Activated T-helper 1 cell treated with anti-CD3 and anti-CD28 coated beads, Interleukin-12 subunit alpha, Interleukin-12 subunit beta, Interleukin-2, Interleukin-4 antibody, amounts not matched to agents 30 ng/mL and 10 ng/mL and 1 ng/mL, durations not matched to agents 14 hours and 24 hours and 36 hours (primary cell): ENCODE measurements at places on chromosomes 6 and 20.

DNA sequence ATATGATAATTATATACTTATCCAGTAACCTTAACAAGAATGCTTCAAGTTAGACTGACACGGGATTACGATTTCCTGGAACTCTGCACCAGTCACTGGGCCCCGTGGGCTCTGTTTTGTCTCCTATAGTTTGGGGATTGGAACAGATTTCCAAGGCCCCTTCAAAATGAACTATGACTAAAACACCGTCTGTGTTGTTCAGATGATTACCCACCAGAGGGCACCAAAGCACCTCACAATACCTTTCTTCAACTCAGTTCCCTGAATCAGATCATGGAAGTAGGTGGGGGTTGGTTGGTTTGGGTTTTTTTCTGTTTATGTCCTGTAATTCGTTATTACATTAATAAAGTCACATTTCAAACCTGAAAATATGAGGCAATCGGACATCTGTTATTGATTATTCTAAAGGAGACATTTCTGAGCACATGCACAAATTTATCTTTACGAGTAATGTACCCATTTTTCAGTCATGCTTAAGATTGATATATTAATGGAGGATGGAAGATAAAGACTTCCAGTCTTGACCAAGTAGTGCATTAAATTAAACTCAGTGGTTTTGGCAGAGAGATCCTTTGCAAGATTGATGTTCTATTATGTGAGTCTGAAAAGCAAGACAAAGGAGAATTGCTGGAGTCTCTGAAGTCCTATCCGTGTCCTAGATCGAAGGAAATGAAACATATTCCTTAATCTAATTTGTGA is 112.0 kb upstream of the COL21A1 start:
- no peak overlapping the region for H3K4me3 ChIP-seq
- H3K4me1 ChIP-seq = no peaks in the 10 kb centered on the region
- no peak overlapping the region for H3K27ac ChIP-seq

DNA sequence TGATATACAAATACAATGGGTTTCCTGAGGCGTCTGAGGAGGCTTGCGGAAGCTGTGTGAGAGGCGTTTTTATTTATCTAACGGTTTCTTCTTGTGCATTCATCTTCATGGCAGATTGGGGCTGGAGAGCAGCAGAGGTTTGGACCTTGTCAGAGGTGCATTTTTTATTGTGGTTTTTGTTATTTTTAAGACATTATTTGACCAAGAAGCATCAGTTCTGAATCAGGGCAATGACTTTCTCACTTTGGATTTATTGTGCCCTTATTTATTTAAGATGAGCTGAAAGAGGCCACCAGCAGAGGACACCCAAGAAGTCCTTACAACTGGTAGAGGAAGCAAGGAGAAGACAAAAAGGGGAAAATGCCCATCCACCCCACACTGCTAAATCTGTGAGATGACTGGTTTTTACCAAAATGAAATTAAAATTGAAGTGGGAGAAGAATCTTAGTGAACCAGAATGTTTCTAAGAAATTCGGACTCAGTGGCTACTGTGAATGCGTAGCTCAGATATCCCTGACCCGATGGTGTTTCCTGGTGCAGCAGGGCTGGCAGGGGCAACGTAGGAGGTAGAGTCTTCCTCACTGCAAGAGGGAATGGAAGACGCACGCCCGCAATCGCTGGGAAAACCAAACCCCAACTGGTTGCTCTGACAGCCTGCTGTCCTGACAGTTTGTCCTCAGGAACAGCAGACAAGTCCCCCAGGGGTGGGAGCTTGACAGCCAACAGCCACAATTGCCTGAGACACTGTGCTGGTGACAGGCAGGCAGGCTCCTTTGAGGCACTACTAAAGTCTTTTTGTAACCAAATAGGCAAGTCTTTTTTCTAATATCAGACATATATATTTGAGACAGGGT is 14.2 kb downstream of the PRR18 start:
- H3K4me1 ChIP-seq = no peaks in the 10 kb centered on the region
- H3K4me3 ChIP-seq = no peak overlapping the region
- H3K36me3 ChIP-seq = no peaks in the 10 kb centered on the region
- DNase-seq = no peak
- H3K27ac ChIP-seq = no peak overlapping the region

- DNase-seq = no peak
- H3K27me3 ChIP-seq = no peaks in the 10 kb centered on the region
- H3K4me1 ChIP-seq = peaks cover 24% of the 10 kb centered on the region
- H3K36me3 ChIP-seq = peaks cover 54% of the 10 kb centered on the region
These were observed 19.6 kb downstream of the POFUT1 start for GRCh38 chr20:32227306-32227705.

GRCh38 chr20:25574411-25574810 is 10.9 kb downstream of the NINL start:
- H3K4me3 ChIP-seq = no peak overlapping the region
- H3K27me3 ChIP-seq = no peaks in the 10 kb centered on the region
- DNase-seq = no peak
- H3K36me3 ChIP-seq = no peaks in the 10 kb centered on the region
- H3K27ac ChIP-seq = no peak overlapping the region

- H3K36me3 ChIP-seq = no peaks in the 10 kb centered on the region
- H3K4me3 ChIP-seq = no peak overlapping the region
- DNase-seq = no peak
- H3K27me3 ChIP-seq = no peaks in the 10 kb centered on the region
- H3K27ac ChIP-seq = no peak overlapping the region
These were observed 344.0 kb downstream of the PLCB1 start for GRCh38 chr20:8476021-8476420.

GRCh38 chr6:144820270-144820669 is 535.1 kb downstream of the UTRN start:
- no peak for DNase-seq
- no peak overlapping the region for H3K4me3 ChIP-seq
- H3K4me1 ChIP-seq = no peaks in the 10 kb centered on the region
- no peak overlapping the region for H3K27ac ChIP-seq
- no peaks in the 10 kb centered on the region for H3K27me3 ChIP-seq
- peaks cover 17% of the 10 kb centered on the region for H3K36me3 ChIP-seq

GRCh38 chr6:122947355-122947754 is 48.7 kb upstream of the CLVS2 start:
- no peak for DNase-seq
- H3K36me3 ChIP-seq = no peaks in the 10 kb centered on the region
- no peak overlapping the region for H3K4me3 ChIP-seq
- H3K27me3 ChIP-seq = no peaks in the 10 kb centered on the region
- no peaks in the 10 kb centered on the region for H3K4me1 ChIP-seq
- no peak overlapping the region for H3K27ac ChIP-seq
